ENCODE measurements at places on chromosomes 2 and 18. TPM values are rescaled to one million over a fixed set of nuclear protein-coding genes. Genes with fewer than 3 reads are reported as not detected.

GRCh38 chr2:70984228-70984575, 5.8 kb downstream of the ANKRD53 start:
- DNase-seq = no peak

DNA sequence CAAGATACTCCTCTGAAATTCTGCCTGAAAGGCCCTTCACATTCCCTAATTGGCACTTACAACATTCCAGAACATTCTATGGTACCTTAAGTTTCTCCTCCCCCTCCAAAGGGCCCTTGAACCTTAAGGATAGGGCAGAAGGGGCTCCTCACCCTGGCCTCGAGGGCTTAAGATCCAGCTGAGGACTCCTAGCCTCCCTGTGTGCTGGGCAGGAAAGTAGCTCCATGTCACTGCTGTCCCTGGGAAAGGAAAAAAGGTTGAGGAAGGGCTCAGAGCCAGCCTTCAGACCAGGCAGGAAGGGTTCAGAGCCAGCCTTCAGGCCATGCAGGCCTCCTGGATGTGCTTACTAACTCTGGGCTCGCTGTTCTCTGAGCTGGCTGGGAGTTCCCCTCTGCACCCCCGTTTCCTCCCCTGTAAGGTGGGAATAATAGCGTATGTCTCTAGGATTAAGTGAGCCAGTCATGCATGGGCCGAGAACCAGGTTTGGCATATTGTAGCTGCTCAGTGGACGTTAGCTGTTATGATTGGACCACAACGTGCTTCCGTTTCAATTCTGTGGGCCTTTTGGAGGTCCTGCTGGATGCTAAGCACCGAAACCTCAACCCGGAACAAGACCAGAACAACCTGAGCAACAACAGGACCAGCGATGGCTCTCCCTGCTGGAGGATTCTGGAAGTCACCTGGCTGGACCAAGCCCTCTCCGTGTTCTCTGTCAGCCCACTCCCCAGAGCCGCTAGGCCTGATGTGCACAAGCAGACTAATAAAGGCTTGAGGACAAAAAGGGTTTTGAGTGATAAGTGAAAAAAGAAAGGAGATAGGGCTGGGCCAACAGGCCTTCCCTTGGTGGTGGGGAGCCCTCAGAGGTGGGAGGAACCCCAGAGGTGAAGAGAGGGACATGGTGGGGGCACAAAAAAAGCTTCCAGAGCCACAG, 1.0 kb upstream of the B3GNT7 start:
- no peak for DNase-seq

DNA sequence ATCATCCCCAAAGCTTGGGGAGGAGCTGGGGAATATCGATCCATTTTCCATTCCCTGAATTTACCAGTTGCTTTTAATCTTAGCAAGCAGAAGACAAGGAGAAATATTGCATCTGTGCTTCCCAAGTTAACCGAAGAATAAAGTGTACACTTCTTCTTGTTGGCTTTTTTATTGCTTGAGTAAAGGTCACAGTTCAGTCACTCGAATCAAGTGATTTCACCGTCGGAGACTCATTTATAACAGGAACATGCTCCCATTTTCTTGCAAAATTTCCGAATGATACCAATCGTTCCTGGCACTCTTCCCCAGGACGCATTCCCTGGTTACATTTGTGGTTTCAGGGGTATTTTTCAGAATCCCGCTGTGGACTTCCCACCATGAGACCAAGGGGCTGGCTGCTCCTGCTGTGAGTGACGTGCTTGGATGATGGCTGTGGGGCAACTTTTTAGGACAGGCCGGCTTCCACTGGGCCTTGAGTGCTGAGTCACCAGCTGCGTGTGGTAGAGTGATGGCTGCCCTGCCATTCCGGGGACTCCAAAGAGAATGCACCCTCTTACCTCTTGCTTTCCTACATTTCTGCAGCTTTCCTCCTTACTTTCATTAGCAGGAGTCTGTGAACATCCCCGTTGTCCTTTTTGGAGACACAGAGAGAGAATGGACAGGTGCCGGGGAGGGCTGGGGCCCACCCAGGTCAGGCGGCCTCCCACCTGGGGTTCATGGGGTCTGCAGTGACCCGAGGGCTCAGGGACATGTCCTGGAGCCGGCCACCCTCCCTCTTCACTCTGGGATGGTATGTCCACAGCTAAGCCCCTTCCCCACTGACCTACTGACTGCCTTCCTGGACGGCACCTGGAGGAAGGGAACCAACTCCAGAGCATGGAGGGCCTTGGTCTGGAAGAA, 60.7 kb upstream of the HDAC4 start:
- no peak for DNase-seq

DNA sequence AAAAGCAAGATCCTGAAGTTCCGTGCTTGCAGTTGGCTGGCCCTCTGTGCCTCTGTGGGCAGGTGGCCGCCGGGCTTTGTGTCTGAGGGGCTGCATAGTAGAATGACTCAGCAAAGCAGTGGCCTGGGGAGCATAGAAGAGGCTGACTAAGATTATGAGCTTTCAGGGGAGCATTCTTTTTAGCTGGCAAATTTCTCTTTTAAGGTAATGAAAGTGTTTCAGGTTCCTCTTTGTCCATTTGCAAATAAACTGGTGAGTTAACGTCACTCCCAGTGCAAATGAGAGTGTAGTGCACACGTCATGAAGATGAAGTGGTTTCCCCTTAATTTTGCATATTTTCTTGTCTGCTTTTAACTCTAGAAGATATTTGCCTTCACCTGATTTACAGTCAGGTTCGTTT, 98.6 kb downstream of the BCL2L11 start:
- no peak for DNase-seq

DNA sequence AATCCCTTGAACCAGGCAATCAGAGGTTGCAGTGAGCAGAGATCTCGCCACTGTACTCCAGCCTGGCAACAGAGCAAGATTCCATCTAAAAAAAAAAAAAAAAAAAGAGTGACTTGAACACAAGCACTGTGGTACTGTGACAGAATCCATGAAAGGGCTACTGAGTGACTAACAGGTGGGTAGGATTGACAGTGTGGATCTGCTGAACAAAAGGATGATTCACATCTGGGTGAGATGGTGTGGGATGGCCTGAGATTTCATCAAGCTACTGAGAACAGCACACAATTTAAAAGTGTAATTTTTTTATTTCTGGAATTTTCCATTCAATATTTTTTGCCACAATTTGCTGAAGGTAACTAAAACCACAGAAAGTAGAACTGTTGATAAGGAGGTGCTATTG, 13.3 kb upstream of the SP3 start:
- DNase-seq = no peak

GRCh38 chr2:168217920-168218319, 29.5 kb downstream of the STK39 start:
- DNase-seq = no peak

GPR45 gene
- not detected for total RNA-seq

SH3RF3 gene
- 3.8 TPM for total RNA-seq

EMX1 gene
- total RNA-seq = not detected

ELOA2 gene
- total RNA-seq = not detected

Data from skin of body (tissue), 3 donors.